ENCODE measurements at places on chromosomes 3 and 15.
A peak's percentile ranks its signal among the peaks of the same experiment; 100 is the strongest.

DNA sequence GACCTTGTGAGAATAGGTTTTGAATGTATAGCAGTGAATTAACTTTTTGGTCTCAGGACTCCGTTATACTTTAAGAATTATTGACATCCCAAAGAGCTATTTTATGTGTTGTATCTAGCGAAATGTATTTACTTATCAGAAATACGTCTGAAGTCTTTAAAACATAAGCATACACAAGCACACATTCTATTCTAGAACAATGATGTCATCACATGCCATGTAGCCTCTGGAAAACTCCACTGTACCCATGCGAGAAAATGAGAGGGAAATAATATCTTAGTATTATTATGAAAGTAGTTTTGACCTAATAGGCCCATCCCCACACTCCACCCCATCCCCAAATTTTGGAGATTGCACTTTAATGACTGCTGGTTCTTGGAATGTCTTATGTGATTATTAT, 1.5 kb downstream of the POLR2M start:
- no peak for DNase-seq

DNA sequence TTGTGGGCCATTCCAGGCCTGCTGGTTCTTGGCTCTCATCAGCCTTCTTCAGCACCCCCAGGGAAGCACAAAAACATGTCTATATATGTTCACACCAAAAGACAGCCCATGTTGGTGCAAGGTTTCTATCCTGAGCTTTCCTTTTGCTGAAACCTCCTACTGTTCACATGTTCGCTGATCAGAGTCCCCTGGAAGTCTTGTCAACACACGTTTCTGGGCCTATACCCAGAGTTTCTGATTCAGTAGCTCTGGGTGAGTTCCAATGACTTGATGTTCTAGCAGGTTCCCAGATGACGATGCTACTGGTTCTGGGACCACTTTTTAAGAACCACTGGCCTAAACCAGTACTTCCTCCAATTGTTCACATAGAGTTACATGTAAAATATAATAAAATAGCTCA, 46.0 kb downstream of the SUCNR1 start:
- no peak for DNase-seq

- DNase-seq, result no peak
Observed at GRCh38 chr15:70902107-70902506, 9.5 kb downstream of the LRRC49 start.

DNA sequence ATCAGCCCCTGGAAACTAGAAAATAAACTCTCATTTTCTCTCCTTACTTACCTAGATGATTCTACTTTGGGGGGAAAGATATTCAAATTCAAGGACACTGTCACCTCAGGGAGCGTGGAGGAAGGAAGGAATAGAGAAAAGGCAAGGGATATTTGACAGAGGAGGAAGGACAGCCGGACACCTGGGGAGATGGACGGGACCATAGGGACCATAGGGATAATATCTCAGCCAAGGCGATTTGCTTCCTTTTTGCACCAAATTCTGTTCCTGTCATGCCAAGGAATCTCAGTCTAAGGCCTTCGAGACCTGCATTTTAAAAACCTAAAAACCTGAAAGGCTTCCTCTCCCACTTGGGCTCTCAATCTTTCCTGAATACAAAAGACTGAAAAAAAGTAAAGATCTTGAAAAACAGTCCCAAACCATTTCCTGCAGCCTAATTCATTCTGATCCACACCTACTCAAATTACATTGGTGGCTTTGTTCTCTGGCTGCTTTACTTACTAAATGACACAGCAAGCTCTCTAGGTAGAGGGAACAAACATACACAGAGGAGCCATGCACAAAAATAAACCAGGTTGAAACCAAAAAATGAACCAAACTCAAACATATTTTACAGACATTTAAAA, 73.9 kb upstream of the SLC24A5 start:
- DNase-seq, result no peak

- no peak for DNase-seq
Observed at GRCh38 chr15:87570206-87570605, 686.3 kb downstream of the NTRK3 start.

DNA sequence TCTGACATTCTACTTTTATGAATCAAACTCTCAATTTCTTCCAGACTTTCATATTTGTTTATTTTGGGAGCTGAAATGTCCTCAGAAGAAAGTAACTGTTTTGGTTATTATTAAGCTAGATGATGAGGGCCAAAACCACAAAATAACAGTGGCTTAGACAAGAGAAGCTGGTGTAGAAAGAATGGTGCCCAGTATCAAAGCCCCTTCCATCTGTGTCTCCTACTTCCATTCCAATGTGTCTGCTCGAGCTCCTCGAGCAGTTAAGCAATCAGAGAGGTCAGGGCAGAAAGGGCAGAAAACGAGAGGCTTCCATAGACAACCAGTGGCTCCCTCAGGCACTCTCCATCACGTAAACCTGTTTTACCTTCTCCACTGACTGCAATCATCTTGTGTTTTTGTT, 59.7 kb upstream of the MAGI1 start:
- DNase-seq, result no peak

DNA sequence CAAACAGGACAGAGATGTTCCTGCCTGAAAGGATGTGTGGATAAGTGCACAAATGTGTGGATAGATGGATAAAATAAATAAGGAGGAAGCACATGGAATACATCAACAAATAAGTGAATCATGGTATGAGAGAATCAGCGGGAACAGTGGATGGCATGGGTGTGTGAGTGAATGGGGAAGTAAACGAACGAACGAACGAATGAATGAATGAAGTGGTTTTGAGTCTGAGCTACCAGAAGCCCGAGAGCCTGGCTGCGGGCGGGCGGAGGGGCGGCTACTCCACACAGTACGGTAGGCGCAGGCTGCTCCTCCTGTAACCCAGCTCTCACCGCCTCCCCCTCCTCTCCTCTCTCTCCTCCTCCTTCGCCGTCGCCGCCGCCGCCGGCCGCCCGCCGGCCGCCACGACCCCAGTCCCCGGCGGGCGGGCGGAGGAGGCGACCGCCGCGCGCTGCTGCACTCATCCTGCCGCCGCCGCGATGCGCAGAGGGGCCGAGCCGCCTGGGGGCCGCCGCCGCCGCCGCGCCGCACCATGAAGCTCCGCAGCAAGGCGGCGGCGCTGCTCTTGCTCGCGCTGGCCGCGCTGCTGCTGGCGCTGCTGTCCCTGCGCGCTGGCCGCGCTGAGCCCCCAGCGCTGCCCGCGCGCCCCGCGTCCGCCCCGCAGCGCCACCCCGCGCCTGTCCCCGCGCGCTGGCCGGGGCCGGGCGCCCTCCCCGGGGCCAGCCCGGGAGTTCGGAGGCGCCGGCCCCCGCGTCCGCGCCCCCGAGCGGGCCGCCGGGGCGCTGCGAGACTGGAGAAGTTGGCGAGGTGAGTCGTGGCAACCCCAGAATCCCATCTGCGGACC, at the start of gene GXYLT2:
TSS of gene GXYLT2 (plus strand) at position 342 of the 841 bp plus-strand sequence. CDS start at position 530, 188 bp downstream.
- DNase-seq, result peak; percentile 23

DNA sequence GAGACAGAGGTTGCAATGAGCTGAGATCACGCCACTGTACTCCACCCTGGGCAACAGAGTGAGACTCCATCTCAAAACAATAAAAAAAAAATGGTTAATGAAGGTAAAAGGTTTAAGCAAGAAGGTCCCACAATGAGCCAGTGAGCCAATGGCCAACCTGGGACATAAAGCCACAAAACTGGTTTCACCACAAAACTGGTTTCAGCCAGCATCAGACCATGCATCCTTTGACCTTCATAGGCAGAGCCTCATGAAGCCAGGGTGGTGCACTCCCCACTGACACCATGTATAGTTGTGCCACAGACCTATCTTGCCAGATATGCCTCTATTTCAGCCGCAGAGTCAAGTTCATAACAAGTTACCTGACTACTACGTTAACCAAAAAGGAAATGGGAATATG, 41.9 kb downstream of the SCAP start:
- no peak for DNase-seq

DNA sequence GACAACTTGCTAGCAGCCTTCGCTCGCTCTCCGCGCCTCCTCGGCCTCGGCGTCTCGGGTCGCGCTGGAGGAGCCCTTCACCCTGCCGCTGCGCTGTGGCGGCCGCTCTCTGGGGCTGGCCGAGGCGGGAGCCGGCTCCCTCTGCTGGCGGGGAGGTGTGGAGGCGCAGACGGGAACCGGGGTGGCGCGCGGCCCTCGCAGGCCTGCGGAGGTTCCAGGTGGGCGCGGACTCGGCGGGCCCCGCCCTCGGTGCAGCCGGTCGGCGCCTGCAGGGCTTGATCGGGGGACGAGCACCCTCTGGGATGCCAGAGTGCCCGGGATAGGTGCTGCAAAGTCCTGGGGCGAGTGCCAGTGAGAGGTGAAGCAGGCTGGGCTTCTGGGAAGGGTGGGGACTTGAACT, 989.9 kb downstream of the ROBO2 start:
- DNase-seq, result no peak

DNA sequence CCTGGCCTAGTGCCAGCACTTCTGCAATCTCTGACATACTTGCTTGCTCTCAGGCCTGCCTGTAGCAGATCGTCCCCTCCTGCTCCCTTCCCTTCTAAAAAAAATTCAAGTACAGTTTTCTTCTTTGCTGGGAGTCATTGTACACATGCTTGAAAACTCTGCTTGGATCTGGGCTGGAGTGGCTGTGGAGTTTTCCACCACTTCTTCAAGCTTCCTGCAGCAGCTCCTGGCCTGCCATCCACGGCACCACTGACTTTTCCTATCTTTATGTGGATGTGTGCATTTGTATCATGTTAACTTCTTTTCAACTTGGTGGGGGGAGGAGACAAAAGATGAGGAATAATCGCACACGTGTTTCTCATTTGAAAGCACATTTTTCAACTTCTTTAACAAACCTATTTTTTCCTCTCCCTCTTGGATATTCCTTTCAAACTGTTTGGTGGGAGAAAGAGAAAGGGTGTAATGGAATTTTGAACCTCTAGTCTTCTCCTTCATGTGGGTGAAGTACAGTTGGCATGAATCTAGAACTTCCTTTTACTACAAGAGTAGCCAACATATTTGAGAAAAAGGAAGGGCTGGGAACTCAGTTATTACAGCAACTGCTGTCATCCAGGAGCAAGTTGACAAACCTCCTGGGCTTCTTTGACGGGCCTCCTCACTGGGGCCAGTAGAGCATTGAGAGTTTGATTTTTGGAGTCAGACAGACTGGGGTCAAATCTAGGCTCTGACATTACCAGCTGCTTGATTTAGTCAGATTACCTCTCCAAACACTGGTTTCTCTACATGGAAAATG, 61.2 kb upstream of the LRTM1 start:
- DNase-seq, result no peak

- DNase-seq, result no peak
Observed at GRCh38 chr15:39345176-39345575, 235.7 kb upstream of the THBS1 start.

- DNase-seq, result no peak
Observed at GRCh38 chr15:91694131-91694830, 159.2 kb upstream of the SLCO3A1 start.

DNA sequence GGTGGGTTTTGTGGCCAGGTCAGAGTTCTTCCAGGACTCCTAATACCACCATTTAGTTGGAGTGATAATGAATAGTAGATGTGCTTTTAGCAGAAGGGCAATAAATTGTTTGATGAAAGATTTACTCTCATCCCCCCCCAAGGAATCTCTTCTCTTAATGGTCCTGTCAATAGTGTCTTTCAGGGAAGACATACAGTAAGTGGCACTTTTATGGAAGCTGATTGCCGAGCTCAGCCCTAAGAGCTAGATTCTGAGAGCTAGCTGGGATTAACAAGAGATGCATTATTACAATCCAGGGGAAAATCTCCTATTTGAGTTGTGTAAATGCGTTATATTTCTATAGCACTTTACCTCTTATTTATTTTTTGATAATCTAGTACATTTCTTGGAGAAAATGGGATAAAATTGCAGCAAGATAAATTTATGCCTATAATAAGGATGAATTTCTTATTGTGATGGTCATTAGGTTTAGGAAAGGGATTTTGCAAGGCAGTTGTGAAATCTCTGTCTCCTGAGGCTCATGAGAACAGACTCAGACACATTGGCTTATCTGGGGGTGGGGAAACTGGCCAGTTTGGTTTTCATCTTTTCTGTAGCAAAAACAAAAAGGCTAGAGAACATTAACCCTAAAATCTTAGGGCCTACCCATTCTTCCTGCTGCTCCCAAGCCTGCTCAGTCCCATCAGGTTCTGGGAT, 41.6 kb upstream of the CLSTN2 start:
- no peak for DNase-seq

GRCh38 chr15:39666677-39667076, 85.8 kb downstream of the THBS1 start:
- no peak for DNase-seq

DNA sequence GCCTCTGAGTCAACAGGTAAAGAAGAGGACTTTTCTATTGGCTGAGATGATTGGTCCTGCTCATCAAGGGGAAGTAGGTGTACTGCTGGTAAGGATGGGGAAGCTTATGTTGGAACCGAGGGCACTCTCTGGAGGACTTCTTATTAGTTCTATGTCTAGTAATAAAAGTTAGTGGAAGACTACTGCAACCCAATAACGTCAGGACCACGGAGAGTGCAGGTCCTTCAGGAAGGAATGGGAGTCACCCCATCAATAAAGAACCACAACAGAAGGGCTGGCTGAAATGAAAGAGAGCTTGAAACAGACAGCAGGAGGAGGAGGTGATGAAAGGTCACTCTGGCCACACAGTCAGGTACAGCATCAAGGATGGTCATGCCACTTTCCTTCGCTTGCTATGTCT, 68.8 kb upstream of the PRR23E start:
- no peak for DNase-seq

DNA sequence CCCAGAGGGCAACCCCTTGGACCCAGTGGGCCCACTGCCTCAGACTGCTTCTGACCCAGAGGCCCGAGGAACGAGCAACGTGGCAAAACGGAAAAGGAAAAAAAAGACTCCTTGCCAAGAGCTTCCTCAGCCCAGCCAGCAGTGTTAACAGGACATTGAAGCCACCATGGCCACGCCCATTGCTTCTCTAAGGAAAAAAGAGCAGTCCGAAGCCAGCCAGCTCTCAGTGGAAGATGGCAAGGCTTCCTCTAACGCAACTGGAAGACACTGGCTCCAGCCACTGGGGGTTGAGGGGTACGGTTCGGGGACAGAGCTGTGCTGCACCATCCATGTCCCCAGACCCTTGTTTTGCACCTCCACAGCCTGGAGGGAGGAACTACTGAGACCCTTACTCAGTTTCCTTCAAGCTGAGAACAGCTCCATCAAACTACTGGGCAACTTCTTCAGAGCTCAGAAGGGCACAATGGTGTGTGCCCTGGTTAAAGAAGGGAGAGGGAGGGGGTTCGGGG, 10.7 kb downstream of the BMF start:
- DNase-seq, result no peak

- DNase-seq, result no peak
Observed at GRCh38 chr3:120528163-120528562, 68.0 kb upstream of the NDUFB4 start.

GRCh38 chr15:69848096-69848495, 249.6 kb downstream of the TLE3 start:
- DNase-seq, result no peak

DNA sequence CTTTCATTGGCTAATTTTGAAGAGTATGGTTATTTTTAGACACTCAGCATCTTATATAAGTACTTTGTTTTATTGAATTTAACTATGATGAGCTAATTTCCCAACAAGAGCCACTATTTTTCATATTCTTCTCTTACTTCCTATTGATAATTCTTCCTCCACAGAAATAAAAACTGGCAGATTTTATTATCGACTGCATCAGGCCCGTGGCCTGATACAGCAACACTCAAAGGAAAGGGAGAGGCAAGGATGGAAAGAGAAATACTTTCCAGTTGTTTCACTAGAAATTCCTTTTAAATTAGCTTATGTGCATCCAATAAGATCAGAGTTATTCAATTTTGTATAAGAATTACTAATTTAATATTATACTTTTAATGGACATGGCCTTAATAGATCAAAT, 886.3 kb downstream of the ROBO1 start:
- DNase-seq, result no peak

GRCh38 chr15:63135804-63136203, 14.1 kb downstream of the LACTB start:
- no peak for DNase-seq

All from stimulated activated CD4-positive, alpha-beta T cell treated with anti-CD3 and anti-CD28 coated beads, Interleukin-12 subunit alpha, Interleukin-12 subunit beta, amount 100 ng/mL, for 4 hours (primary cell).